Stomach (tissue), 19 donors: ENCODE measurements at places on chromosomes 2 and 18.

DNA sequence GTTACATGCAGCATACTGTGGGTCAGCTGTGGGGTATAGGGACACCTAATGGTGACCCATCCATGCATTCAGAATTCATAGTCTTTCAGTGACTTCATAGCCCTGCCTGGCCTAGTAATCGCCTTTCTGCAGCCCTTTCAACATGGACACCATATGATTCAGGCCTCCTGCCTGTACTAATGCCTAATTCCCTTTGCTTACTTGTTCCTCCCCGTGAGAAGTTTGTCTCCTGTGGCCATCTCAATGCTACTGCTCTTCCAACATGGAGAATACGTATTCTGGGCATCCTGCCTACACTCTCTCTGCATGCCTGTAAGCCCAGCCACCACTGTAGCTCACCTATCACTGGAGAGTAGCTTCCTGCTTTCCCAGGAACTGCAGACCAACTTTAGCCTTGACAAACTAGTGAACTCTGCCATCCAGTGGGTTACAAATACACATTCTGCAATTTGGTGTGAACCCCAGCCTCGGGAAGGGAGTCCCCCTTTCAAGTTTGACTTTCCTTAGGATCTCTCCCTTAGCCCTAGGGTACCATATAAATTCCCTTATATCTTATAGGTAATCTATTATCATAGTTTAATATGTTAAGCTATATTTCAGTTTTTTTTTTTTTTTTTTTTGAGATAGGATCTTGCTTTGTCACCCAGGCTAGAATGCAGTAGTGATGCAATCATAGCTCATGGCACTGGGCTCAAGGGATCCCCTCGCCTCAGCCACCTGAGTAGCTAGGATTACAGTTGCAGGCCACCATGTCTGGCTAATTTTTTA is 22.3 kb downstream of the M1AP start:
- no peak for DNase-seq

DNA sequence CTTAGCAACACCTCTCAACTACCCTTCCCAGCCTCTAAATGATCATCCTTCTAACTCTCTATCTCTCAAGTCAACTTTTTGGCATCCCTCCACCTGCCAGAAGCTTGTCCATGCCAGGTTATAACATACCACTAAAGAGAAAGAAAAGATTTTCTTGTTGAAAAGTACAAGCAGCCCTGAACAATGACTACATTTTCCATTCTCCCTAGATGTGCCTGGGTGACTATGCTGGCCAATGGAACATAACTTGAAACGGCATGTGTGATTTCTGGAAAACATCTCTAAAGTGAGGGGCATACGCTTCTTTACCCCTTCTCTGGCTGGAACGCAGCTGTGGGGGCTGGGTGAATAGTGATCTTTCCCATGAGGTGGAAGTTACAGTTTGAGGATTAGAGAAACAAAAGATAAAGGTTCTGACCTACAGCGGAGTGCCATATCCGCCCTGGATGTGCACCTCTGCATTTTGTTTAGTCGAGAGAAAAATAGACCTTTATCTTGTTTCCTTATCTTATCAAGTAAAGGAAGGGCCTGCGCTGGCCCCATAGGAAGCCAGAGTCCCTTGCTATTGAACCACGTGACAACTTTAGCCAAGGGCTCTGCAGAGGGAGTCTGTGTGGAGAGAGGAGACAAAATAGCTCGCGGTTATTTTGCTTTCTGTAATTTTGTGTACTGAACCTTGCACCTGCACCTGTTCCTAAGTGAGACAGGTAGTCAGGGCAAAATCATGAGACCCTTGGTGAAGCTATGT is 436.8 kb downstream of the TGIF1 start:
- DNase-seq = peak; percentile 27

DNA sequence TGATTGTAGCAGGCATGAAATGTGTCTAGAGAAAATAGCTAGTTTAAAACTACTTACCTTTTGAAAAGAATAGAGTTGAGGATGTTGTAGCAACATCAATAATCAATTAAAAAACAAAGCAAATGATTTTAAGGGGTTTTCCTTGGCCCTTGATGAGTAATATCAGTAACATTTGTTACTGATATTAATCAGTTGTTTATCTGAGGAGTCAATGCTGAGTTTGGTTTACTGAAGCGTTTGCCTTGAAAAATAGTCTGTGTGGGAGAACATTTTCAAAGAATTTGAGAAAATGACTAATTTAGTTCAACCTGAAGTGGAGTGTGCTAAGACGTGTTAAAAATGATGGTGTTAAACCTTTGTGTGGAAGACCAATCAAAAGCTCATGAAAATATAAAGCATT is 9.3 kb downstream of the PTH2R start:
- no peak for DNase-seq

DNA sequence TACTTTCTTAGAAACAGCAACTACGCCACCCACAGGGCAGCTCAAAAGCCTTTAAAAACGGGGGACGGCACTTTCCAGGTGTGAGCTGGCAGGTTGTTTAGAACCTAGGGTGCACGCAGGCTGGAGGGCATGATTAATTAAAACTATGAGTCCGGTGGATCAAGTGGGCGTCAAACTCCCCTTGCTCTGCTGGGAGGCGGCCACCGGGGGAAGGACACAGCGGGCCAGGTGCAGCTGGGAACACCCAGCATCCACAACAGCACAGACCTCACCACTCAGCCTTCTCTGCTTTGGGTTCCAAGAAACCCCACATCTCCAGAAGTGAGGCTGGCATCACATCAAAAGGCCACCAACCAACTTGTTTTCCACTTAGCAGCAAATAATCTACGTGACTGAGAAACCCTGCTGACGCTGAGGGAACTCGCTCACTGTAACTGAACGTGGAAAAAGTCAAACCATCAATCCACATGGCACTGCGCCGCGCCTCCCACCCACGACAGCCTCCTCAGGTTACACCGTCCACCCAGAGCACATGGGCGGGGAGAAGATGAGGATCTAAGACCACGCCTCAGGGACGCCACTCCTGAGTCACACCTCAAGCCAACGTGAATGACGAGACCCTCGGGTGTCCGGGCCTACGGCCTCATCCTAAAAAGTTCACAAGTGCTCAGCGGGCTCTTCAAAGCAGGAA is 118.2 kb downstream of the ZNF516 start:
- no peak for DNase-seq

DNA sequence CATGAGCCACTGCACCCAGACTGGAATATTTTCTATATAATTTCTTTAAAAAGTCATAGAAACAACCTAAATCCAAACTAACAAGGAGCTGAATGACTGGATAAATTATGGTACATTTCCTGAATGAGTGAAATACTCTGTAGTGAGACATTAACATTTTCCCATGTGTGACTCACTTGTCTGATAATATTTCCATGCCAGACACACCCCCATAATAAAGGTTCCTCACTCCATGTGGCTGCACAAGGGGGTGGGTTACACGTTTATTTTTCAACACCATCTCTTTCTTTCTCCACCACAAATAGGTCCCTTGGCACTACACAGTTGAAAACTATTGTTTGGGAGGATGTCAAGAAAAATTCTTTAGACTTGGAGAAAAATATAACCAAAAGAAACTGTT is 266.3 kb upstream of the LYPD1 start:
- DNase-seq = no peak

DNA sequence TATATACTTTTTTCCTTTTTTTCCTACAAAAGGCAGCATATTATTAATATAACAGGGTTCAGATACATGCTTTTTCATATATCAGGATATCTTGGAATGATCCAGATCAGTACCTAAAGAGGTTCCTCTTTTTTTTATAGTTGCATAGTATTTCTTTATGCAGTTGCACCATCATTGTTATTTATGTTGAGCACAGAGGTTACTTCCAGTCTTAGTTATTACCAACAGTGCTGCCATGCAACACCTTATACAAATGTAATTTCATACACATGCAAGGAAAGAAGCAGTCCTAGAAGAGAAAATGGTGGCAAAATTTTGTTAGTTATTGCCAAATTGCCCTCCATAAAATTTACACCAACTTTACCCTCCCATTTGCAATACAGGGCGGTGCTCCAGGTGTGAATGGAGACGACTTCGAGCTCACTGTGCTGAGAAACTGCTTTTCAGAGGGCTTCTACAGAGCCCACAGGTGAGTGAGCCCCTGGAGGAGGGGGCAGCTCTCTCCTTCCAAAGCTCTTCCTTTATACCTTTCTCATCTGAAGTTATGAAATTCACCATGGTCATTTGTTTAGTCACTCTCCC is 30.0 kb upstream of the KCMF1 start:
- no peak for DNase-seq

DNA sequence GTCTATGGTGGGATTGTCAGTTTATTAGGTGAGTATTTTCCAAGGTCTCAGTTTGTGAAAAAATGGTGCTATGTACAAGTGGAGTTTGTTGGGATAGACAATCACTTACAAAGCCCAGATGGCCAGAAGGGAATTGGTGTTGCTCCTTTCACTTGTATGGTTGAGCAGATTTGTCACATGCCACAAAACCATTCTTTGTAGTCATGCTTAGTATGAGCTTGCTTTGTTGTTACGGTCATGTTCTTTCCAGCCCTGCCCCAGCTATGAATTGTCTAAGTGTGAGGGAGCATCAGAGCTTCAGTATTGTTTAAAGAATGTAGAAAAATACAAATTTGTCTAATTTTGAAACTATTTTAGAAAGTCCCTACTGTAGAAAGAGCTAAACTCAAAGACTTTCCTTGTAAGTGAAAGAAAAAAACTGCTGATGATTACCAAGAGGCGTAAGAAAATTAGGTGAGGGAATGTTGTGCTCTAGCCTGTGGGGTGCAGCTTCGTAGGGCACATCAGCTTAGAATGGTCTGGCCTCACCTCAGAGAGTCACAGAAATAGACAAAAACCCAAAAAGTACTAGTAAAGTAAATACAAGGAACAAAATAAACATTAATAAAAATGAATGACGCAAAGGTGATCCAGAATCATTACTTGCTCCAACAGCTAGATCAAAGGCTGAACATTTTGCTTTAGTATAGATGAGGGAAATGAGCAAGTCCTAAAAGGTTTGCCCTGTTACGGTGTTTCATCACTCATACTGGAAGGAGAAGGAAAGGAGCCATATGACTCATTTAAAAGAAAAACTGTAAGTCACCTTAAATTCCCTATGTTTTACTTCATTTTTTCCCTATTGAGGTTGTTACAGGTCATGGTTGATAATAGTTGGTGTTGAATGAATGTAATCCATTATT is 9.2 kb downstream of the TGIF1 start:
- no peak for DNase-seq

DNA sequence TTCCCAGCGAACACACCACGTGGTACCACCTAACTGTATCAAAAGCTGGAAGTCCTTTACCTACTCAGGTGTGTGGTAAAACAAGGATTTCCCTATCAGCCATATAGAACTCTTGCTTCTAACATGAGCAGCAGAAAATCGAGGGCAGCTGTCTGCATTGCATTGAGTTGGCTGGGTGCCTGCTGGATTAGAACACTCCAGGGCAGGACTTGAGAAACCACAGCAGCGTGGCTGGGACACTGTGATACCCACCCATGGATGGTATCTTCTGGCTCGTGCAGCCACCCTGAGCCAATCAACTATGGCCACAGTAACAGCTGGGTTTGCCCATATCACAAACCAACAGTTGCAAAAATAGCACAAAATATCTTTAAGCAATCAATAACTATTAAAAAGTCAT is 188.3 kb downstream of the FBXO15 start:
- DNase-seq = no peak

DNA sequence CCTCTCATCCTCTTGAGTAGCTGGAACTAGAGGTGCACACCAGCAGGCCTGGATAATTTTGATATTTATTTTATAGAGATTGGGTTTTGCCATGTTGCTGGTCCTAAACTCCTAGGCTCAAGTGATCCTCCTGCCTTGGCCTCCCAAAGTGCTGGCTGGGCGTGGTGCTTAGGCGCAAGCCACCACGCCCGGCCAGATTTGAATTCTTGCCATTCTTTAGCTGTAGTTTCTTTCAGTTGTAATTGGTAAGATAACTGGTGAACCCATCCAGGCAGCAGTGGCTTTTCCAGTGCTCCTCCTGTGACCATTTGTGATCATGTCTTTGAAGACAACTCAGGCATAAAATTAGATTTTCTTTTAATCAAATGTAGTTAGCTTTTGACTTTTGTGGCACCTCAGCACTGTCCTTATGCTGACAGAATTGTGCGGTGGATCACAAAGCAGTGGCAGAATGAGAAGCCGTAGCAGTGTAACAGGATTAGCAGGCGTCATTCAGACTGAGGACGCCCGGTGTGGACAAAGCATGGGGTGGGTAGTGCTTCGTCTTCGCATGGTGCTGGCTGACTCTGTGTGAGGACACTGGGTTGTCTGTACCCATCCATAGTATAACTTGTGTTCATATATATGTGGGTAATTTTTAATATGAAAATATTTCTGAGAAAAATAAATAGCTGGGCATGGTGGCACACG is 30.0 kb upstream of the TOGARAM2 start:
- DNase-seq = no peak
